ENCODE measurements at places on chromosomes 1 and 21. TPM values are rescaled to one million over a fixed set of nuclear protein-coding genes. Genes with fewer than 3 reads are reported as not detected.

DNA sequence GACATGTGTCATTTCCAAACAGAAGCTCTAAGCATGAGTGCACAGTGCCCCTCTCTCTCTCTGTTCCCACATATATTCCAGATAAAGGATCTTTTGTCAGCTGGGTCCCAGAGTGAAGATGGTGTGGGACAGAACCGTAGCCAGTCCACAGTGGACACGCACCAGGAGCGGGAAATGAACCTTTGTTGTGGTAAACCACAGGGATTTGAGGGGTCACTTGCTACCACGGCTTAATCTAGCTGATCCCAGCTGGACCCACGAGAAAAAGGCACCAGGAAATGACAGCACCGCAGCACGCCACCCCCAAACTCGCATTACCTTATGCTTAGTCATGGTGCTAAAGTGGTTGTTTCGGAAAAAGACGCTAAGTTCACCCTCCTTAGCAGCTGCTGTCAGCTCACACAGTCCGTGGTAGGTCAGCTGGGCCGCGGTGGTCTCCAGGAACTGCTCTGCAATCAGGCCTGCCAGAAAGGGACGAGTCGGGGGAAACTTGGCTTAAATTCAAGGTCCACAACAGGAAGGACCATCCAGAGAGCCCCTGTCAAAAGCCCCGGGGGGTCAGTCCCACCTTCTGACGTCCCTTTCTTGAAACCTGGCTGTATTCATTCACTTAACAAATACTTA is 7.5 kb downstream of the MINDY1 start:
- no peak for ATAC-seq

GRCh38 chr1:154735061-154735803 is 127.2 kb upstream of the ADAR start:
- no peak for ATAC-seq

DNA sequence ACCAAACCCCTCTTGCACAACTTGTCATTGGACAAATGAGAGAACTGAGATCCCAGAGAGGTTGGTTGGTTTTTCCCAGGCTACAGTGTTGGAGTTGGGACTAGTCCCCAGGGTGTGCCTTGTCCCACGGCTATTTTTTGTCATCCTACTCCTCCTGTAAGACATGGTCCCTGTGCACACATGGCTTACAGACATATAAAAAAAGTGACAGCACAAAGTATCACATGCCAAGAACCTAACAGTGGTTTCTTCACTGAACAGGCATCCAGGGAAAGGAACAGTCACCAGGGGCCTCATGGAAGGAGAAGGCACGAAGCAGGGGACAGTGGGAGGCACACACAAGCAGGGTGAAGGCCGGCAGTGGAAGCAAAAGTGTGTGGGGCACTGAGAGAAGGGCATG is 36.5 kb downstream of the SERBP1 start:
- ATAC-seq = no peak

- ATAC-seq = no peak
Measured at GRCh38 chr1:155645648-155646047, 35.6 kb downstream of the MSTO1 start.

Gene KCNC4
- 4.9 TPM for total RNA-seq

- ATAC-seq = no peak
Measured at GRCh38 chr1:236421850-236422516, 27.9 kb downstream of the EDARADD start.

Gene OR10J1
- total RNA-seq = not detected

DNA sequence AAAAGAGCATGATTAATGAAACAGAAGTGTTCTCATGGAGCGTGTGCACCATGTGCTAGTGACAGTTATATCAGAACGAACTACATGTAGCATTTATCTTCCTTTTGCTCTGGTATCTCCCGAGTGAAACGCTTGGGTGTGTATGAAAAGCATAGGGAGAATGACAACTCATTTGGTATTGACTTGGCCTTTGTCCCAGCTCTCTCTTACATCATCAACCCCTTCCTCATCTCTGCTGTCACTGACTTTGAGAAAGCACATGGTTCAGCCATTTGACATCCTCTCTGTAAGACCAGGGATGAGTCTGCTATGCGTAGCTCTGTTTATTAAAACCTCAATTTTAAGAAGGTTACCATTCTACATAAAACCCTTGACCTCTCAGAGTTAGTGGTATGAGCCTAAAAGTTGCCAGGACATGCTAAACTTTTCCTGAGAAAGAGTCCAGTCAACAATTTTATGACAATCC is 201.0 kb downstream of the NRIP1 start:
- ATAC-seq = peak; percentile 59

GRCh38 chr1:157189986-157190982 is 52.1 kb upstream of the ETV3 start:
- ATAC-seq = no peak

Gene EYA3
- 12.3 TPM for total RNA-seq

GRCh38 chr1:26372039-26372438 is 511 bp downstream of the ZNF683 start:
- no peak for ATAC-seq

- peak; percentile 0 for ATAC-seq
Measured at GRCh38 chr1:202811296-202812175, 782 bp downstream of the PCAT6 start.

GRCh38 chr21:31879241-31879650 is 6.4 kb downstream of the HUNK start:
- no peak for ATAC-seq

Gene CFAP141
- not detected for total RNA-seq

DNA sequence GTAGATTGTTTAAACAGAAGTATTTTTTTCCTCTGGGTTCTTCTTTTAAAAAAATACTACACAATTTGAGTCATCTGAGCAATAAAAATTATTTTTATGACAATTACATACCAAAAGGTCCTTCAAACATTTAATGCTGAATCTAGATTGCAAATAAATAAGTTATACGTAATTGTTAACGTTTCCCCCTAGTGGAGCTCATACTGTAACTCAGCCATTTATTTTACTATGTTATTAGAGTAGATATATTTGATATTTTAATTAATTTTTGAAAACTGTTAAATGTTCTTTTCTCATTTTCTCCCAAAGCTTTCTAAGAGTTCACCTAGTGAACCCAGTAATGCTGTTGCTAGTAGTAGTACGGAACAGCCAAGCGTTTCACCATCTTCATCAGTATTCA is 33.5 kb downstream of the ZMYM1 start:
- ATAC-seq = no peak

DNA sequence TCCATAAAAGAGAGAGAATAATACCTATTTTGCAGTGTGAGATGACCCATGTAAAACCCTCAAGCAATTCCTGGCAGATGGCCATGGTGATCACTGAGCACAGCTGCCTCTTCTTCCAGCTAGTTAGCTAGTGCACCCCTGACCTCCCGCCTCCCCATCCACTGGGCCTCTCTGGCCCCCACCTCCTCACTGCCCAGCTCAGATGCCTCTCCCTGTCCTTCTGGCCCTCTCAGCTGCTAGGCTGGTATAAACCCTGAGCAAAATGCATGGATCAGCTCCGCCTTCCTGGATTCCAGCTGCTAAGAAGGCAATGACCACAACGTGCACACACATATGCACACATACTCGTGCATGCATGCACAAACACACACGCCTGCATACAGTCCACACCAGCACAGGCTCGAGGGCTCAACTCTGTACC is 117.2 kb downstream of the DMRTB1 start:
- ATAC-seq = peak; percentile 58

DNA sequence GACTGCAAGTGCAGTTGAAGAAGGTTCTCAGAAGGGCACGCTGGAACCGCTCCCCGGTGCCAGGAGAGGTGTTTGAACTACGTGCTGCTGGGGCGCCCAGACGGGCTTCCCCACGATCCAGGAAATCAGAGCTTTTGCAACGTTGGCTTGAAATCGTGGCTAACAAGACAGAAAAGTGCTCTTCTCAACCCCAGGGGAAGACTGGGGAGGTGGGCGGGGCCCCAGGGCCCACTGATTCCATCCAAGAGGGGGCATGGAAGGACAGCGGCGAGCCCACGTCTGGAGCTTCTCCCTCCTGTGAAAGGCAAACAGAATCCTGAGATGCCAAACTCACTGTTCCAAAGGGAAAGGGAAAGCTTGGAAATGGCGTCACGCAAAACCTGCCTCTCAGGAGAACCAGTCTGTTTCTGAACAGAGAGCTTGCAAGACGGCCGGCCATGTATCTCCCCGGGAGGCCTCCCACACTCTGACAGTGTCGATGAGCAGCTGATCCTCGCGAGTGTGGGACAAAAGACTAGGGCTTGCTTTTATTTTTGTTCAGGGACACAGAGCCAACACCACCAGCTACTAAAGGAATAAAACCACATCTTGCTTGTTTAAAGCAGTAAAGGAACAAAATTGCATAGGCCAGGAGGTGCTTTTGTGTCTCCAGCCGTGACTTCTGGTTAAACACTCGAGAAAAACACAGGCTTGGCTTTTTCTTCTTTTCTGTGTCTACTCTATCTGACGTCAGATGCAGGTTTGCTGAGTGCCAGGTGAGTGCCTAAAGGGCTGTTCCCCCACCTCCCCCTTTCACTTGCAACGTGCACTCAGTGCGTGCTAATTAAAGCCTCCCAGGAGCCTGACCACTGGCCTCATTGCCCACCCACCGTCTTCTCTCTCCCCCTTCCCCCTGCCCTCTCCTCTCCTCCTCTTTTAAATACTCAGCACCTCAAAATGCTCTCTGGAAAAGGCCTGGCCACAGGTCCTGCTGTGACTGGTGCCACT is 41.5 kb downstream of the LRRC3 start:
- peak; percentile 68 for ATAC-seq

Gene BRINP3
- 26.9 TPM for total RNA-seq

- ATAC-seq = no peak
Measured at GRCh38 chr1:231057410-231057809, 17.4 kb upstream of the FAM89A start.

Gene ACKR1
- total RNA-seq = 23.3 TPM

DNA sequence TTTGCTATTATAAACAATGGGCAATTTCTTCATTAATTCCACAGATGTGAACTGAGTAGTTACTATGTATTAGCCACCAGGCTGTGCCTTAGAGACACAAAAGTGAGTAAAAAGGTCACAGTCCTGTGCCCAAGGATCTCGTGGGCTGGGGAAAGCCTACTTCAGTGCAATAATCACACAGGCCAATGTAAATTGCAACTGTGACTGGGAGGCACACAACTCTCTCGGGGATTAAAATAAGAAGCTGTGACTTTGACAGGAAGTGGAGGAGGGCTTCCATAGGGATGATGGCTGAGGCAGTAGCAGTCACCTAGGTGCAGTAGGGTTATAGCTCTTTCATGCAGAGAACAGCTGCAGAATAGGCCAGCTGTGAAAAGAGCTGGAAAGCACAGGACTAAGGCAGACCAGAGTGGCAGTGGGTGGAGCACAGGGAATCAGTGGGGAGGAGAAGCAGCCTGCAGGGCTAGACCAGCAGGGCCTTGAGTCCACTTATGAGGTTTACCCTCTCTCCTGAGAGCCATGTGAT is 121.9 kb downstream of the MAB21L3 start:
- ATAC-seq = no peak

Gene CFHR2
- not detected for total RNA-seq

Gene NMNAT2
- 0.71 TPM for total RNA-seq

Gene CHODL
- total RNA-seq = 9.1 TPM

DNA sequence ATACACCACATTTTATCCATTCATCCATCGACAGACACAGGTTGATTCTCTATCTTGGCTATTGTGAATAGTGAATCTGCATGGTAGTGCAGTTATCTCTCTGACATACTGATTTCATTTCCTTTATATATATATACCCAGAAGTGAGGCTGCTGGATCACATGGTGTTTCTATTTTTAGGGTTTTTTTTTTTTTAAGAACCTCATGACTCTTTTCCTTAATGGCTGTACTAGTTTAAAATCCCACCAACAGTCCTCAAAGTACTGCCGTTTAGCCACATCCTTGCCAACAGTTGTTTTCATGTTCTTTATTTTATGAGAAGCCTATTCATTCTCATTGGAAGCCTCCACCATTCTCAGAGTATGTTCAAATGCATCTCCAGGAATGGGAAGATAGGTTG is 258.7 kb upstream of the SNX7 start:
- ATAC-seq = no peak

- no peak for ATAC-seq
Measured at GRCh38 chr1:65198096-65198495, 50.1 kb downstream of the AK4 start.

Gene S100A9
- not detected for total RNA-seq

Gene VPS45
- 61.1 TPM for total RNA-seq

GRCh38 chr1:40047276-40047675 is 6.7 kb downstream of the CAP1 start:
- ATAC-seq = no peak

Gene DEGS1
- 44.1 TPM for total RNA-seq

- no peak for ATAC-seq
Measured at GRCh38 chr1:118143121-118143520, 41.9 kb downstream of the SPAG17 start.

DNA sequence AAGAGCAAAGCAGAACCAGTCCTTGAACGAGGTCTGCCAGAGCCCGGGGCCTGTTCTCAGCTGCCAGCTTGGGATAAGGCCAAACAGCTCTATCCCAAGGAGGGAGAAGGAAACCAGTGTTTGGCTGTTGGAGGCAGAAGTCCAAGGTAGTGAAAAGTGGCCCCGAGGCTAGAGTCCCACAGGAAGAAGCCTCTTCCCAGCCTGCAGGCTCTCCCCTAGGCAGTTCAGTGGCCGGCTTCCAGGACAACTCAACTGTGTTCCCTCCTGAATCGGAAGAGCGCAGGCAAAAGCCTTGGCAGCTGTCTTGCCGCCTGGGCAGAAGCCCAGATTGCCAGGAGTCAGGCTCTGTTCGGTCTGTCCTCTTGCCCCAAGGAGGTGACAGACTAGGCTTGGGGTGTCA is 19.3 kb downstream of the QSOX1 start:
- no peak for ATAC-seq

- ATAC-seq = no peak
Measured at GRCh38 chr1:19315378-19316198, 3.5 kb downstream of the SLC66A1 start.

Gene TTC24
- total RNA-seq = not detected

GRCh38 chr1:63555480-63555879 is 32.2 kb downstream of the EFCAB7 start:
- ATAC-seq = no peak

DNA sequence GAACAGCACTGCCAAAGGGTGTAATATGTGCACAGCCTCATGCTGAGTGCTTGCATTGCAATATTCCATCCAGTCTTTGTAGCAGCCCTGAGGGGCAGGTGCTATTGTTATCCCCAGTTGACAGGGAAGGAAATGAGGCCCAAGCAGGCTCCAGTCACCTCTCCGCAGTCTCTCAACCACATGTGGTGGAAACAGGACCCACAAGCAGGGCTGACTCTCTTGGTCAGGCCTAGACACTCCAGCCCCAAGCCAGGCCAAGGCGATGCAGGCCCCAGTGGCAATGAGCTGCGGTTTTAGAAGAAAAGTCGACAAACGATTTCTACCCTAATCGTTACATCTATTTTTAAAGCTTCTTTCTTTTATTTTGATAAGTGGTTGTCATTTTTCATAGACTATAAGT is 52.6 kb upstream of the GADD45A start:
- ATAC-seq = no peak

Gene FMO2
- 0.05 TPM for total RNA-seq

Measured in motor neuron (in vitro differentiated cells).